ENCODE measurements at places on chromosomes 5 and 9. TPM values are rescaled to one million over a fixed set of nuclear protein-coding genes. Genes with fewer than 3 reads are reported as not detected.

Gene SLC1A1
- 1.6 TPM for total RNA-seq

Gene RANBP3L
- 0.19 TPM for total RNA-seq

Gene CATSPER3
- not detected for total RNA-seq

Gene OR1N2
- not detected for total RNA-seq

Gene SLCO6A1
- total RNA-seq, result not detected

Gene CD72
- total RNA-seq, result 10.0 TPM

Gene GABRB2
- total RNA-seq, result 3.8 TPM

DNA sequence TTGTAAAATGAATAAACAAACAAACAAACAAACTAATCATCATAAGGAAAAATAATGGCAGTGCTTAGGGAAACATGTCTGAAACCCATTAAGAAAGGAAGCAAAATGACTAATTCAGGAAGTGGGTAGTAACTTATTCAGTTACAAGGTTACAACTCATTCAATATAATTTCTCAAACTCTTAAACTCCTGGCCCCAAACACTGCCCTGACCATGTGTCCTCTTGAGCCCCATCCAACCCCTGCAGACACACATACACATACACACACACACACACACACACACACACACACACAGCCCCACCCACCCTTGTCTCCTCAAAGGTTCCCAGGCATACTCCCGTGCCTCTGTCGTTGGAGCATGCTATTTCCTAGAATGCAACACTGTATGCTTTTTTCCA is 193.9 kb downstream of the SEC61B start:
- DNase-seq, result no peak

DNA sequence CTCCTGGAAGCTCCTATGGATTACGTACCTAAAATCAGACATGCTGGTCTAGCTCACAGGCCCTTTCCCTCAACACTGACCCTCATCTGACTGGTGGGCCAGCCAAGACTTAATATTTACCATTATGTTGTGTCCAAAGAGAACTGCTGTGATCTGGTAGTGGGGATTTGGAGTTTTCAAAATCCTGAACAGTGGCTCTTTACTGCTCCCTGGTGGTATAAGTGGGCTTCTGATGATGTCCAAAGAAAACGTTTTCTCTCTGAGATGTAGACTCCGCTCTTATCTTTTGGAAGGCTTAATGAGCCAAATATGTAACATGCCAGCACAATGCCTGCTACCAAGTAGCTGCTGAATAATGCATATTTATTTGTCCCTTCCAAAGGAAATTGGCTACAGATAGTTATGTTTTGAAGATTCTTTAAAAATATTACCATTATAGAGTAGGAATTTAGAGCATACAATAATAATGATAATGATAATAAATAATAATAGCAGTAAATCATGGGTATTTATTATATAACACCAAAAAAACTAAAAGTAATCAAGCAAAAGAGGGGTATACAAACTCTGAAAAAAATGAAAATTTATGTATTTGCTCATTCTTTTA is 406.6 kb upstream of the TNC start:
- DNase-seq, result no peak

DNA sequence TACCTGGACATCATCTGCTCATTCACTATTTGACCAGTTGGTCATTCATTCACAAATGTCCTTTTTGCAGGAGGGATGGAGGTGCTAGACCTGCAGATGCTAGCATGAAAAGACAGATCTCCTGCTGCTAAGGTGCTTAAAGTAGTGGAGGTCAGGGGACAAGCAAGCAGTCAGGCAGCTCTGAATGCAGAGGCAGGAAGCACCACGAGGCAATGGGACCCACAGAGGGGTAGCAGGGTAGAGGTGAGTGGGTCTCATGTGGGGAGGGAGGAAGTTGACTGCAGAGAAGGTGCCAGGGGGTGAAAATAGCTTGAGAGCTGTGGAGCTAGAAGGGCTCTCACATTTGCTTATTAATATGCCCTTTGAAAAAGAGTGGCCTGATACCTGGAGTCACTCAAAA is 25.2 kb downstream of the FXN start:
- DNase-seq, result no peak

GRCh38 chr5:23257656-23258055 is 249.8 kb upstream of the PRDM9 start:
- no peak for DNase-seq

- no peak for DNase-seq
Measured at GRCh38 chr5:160744268-160745101, 107.5 kb downstream of the ATP10B start.

- DNase-seq, result no peak
Measured at GRCh38 chr9:72858089-72858912, 94.6 kb downstream of the ALDH1A1 start.

Measured in heart left ventricle (tissue), 16 donors.